GM19239 (cell line): ENCODE measurements at places on chromosomes 11 and 22.

DNA sequence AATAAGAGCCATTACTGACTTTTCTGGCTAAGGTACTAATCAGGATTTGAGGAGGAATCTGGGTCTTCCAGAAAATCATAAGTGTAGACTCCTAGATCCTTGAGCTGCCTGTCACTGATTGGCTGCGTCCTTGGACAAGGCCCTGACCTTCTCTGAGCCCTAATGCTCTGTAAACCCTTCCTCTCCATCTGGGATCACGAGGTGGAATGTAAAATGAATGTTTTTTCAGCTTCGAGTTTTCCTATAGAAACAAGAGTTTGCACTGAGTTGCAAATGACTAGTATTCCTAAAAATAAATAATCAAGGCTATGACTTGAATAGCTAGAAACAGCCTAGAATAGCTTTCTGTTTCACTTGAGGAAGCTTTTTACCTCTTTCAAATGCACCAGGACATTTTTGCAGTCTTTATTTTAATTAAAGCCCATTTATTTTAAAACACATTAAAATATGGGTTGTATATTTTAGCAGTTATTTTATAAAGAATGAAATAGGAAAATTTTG, 1.1 kb upstream of the DIXDC1 start:
- no peak for DNase-seq

DNA sequence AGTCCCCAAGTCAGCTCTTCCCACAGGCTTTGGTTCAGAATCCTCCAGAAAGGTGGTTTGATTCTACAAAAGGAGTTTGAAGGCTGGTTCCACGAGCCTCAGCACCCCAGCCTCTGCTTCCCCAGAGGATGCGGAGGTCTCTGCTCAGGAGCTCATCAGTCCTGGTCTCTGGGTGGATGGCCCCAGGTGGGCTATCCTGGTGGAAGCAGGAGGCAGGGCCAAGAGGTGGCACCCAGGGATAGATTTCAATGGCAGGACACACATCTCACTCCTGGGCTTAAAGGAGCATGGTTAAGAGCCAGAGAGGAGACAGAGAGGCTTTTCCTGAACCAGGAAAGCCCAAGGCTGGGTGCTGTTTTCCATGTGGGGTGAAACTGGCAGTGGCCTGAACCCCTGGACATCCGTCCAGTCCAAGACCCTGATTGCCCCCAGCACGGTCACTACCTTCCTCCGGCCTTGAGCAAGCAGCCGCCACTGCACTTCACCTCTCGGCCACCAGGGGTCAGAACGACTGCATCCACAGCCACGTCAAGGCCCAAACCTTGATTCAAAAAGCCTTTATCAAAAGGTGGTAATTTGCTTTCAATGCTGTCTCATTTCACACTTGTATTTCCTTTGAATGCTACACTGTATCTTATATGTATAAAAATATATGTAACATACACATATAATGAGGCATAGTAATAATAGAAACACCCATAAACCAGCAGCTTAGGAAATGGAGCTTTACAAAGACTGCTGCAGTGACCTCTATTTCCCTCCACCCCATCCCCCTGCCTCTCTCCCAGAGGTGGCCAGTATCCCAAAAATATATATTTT, 19.3 kb upstream of the FXYD2 start:
- peak; percentile 47 for DNase-seq

DNA sequence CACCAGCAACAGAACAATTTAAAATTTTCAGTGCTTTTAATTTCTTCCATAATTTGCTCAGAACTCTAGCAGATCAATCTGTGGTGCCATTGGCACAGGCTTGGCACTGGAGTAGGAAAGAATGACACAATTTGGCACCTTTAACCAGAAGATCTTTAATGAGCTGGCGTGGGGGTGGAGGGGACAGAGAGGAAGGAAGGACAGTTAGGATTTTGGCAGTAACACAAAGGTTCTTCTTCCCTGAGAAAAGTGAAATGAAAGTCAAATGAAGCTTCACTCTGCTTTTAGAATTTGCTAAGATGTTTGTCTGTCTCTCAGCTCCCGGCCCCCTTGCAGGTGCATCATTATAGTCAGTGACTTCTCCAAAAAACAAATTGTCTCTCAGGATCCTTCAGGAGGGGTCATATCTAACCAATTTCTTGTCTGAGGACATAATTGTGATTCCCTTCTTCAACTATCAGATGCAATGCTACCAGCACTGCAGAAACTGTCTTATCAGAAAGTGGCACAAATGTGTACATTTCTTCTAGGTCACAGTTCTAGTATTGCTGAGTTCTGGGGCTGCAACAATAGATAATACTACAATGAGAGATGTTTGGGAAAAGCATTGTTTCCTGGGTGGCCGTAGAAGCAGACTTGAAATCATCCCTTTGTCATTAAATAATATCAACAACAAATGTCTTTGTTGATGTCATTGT, 66.8 kb downstream of the CSTPP1 start:
- DNase-seq, result no peak

GRCh38 chr11:35363246-35363801, 56.0 kb downstream of the SLC1A2 start:
- no peak for DNase-seq

DNA sequence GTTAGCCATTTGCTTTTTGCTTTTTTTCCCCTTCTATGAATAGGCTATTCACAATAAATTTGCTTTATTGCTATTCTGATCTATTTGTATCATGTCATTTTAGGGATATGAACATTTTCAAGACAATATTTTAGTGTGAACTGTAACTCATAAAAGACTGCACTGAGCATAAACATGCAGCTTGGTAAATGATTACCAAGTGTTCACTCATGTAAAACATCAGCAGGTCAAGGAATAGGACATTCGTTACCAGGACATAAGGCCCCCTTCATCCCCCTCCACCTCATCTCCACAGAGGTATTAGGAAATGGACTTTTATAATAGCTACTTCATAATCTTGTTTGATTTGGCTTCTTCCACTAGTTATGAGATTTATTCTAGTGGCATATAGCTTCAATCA, 12.4 kb downstream of the NLRP14 start:
- DNase-seq, result no peak

GRCh38 chr11:104225047-104225446, 61.1 kb upstream of the PDGFD start:
- DNase-seq, result no peak

GRCh38 chr11:25319127-25319526, 822.3 kb downstream of the LUZP2 start:
- DNase-seq, result no peak

DNA sequence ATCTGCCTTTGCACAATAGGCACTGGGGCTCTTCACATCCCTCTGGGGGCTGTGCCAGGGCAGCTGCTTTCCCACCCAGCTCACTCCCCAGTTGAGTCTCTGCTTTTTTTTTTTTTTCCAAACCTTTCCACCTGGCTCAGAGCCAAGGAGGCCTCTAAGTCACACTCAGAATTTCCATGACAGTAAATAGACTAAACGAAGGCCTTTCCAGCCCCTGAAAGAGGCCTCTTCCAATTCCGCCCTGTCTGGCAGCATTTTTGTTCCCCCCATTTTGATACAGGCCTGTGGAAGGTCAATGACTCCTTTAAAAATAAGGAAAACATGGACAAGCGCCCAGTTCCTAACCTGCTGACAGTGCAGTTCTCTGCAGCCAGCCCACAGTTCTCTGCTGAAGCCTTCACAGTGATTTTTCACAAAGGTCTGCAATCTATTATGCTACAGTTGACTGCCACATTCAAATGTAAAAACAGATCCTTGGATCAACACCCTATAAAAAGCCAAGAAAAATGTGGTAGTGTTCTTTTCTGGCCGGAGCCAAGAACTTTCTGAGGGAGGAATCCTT, 107.5 kb upstream of the SESN3 start:
- DNase-seq, result no peak

DNA sequence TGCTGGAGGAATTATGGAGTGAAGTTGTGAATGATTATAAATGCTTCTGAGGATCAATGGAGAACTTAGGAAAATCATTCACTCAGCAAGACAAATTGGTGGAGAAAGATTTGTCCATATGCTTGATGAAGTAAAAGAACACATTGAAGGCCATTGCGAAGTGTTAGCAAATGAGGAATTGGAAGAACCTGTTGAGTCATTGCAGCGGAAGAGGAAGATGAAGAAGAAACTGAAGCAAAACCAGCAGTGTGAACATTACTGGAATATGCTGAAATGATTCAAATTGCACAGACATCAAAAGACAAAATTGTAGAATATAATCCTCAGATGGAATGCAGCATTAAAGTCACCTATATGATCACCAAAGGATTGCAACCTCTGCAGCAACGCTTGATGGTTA, 168.1 kb downstream of the ADAMTS15 start:
- DNase-seq, result no peak

- DNase-seq, result no peak
Measured at GRCh38 chr22:36384766-36385481, 2.8 kb downstream of the MYH9 start.

DNA sequence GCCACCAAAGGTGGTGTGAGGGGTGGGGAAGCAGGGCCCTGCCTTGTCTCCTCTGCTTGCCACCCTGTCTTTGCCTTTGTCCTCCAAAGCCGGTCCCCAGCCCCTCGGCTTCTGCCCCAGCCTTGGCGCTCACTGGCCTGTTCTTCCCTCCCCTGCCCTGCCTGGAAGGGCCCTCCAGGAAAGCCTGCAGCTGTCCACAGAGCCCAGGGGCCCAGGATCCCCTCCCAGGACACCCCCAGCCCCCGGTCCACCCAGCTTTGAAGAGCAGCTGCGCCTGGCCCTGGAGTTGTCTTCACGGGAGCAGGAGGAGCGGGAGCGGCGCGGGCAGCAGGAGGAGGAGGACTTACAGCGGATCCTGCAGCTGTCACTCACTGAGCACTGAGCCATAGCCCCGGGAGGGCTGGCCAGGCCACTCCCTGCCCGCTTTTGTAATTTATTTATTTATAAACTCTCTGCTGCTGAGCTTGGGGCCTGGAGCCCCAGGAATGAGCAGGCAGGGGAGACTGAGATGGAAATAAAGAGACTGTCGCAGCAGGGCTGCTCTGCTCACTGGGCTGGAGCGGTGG, 1.3 kb upstream of the SSH3 start:
- no peak for DNase-seq

DNA sequence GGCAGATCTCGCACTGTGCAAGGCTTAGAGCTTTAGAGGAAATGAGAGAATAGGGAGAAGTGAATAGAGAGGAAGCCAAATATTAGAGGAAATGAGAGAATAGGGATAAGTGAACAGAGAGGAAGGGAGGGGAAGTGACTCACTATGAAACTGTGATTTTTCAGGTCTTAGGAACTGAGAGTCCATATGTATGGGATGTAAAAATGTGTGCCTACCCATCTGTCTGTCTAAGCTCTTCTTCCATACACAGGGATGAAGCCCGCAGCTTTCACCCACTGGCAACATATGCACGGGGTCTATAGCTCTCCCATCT, 6.4 kb upstream of the CCDC86 start:
- no peak for DNase-seq

DNA sequence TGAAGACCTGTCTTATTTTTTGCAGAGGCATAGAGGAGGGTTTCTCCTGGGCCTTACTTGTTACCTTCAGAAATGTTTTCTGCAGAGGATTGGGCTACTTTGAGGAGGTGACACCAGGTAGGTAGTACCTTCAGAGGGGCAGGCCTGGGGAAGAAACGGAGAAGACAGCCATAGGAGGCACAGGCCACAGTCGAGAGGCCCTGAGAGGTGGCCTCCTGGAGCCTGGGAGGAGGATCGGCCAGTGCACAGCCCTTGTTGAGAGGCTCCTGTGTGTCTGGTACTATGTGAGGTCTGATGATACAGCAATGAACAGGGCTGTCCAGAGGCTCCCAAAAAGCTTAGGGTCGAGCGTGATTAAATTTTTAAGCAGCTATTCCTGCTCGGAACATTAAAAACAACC, 11.5 kb downstream of the GTPBP1 start:
- DNase-seq, result no peak

- DNase-seq, result no peak
Measured at GRCh38 chr22:18085188-18085587, 7.4 kb downstream of the PEX26 start.

GRCh38 chr11:87456499-87456898, 418.8 kb downstream of the TMEM135 start:
- DNase-seq, result no peak

DNA sequence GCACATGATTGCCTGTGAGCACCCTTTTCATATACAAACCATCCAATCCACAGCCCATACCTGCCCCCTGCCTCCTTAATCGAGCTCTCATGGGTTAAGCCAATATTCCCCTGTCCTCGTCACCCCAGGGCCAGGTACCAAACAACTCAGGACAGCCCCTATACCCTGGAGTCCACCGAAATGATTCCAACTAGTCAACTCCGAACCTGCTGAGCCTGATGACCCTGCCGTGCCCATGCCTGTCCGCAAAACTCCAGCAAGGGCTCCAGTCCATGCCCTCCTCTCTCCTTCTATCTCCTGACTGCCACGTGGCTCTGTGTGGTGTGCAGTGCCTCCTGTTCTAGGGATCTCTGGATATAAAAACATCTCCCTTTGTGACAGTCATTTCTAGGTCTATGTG, 35.5 kb upstream of the SYT13 start:
- no peak for DNase-seq

DNA sequence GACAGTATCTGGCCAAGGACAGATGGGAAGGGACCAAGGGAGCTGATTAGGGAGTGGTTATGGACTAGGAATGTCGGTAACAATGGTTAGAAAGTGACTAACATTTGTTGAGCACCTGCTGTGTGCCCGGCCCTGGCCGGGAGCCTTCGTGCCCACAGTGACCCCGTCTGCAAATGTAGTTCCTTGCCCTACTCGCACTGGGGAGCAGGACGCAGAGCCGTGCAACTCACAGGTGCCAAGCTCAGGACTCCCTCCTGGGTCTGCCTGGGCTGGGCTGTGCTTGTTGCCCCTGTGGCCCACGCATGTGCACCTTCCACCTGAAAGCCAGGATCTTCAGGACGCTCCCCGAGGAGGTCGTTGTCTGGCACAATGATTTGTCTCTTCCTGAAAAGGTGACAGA, 56.7 kb upstream of the PPP6R3 start:
- DNase-seq, result no peak

DNA sequence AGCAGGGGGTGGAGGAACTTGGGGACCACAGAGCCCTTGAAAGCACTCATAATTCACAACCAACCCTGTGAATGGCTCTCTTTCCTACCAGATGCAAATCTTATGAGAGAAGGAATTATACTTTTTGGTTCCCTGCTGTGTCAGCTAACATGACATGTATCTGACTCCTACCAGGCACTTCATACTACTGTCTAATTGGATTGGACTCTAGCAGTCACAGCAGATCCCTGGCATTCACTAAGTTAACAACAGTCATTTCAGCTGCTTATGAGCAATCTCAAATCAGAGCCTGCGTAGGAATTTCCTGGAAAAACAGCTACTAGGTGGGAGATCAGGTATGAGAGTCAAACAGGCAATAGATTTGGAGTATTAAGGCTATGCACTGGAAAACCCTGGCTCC, 11.1 kb upstream of the ENDOD1 start:
- DNase-seq, result no peak

DNA sequence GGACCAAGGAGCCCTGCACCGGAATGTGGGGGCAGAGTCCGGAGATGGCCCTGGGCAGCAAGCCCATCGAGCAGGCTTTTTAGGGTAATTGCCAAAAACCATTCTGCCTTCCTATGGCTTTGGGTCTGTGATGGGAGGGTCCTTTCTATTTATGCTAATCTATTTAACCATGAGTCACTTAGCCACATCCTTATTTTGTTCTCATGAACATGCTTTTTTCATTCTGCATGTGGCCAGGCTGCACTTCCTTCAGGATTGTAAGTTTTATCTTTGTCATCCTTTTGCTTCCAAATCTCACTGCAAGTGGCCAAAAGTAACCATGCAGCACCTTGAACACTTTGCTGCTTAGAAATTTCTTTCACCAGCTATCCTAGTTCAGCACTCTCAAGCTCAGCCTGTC, 88.3 kb downstream of the EFCAB6 start:
- DNase-seq, result no peak

GRCh38 chr11:11057472-11057854, 199.6 kb upstream of the ZBED5 start:
- no peak for DNase-seq

GRCh38 chr11:74257959-74258553, 53.4 kb downstream of the P4HA3 start:
- no peak for DNase-seq
